ENCODE measurements at places on chromosomes 5 and 9.

GRCh38 chr5:114924769-114925168, 244.9 kb downstream of the TRIM36 start:
- no peak for DNase-seq

DNA sequence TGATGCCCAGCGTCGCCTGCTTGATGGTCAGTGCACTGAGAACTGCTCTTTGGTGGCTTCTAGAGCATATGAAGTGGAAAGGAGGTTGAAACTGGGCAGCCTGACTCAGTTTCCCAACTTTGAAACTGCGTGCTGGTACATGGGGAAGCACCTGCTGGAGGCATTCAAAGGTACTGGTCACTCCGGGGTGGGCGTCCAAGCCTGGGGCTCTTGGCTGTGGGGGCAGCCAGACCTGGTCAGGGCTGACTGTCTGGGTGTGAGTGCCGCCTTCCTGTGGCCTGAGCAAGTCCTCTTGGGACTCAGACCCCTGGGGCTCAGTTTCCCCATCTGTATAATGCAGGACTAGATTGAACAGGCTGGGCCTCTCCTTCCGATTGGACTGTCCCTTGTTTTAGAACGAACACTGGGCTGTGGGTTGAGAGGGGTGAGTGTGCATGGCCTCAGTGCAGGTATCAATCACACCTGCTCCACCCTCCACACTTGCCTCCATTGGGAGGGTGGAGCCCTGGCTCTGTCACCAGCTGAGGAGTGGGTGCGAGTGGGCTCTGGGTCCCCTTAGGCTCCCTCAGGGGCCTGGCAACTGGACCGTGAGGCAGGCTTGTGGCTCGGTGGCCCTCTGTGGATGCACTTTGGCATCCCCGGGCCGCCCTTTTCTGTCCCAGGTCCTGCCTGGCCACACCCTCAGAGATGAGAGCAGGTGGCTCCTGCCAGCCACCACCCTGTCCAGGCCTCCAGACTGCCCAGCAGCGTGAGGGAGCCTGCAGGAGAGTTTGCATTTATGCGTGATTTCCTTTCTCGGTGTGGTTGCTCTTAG, 80.2 kb downstream of the PHF2 start:
- no peak for DNase-seq

- no peak for DNase-seq
These were observed 129.4 kb downstream of the NUDT12 start for GRCh38 chr5:103433211-103433610.

DNA sequence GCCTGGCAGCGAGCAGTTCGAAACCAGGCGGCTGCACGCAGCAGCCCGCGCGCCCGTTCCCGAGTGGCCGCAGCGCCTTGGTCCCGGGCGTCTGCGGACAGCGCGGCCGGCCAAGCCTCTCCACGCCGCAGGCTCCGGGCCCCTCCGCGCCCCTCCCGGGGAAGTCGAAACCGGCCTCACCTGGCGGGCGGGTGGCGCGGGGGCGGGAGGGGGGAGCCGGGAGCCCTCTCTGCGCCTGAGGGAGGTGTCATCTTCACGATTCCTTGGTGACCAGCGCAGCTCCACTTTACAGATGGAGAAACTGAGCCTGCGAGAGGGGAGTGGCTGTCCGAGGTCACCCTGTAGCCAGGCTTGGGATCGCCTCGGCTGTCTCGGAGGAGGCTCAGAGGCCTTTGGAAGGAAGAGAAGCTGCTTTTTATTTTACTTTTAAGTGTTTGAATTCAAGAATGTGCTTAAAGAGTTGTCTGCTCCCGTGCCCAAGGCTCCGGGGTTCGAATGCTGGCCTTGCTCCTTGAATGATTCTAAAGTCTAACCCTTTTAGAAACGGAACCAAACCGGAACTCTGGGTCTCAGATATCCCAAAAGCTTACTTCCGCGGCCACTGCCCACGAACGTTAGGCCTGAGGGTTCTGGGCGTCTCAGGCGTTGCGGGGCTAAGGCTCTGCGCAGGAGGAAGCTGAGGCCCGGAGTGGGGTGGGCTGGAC, 662 bp downstream of the SUSD3 start:
- DNase-seq = no peak

- DNase-seq = no peak
These were observed 82.3 kb upstream of the ZNF608 start for GRCh38 chr5:124828731-124829234.

DNA sequence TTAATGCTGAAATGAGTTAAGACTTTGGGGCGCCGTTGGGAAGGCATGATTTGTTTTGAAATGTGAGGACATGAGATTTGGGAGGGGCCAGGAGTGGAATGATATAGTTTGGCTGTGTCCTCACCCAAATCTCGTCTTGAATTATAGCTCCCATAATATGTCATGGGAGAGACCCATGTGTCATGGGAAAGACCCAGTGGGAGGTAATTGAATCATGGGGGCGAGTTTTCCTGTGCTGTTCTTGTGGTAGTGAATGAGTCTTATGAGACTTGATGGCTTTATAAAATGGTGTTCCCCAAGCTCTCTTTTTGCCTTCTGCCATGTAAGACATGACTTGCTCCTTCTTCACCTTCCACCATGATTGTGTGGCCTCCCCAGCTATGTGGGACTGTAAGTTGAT, 5.1 kb downstream of the SLC25A48 start:
- DNase-seq = no peak

- no peak for DNase-seq
These were observed 21.1 kb downstream of the UIMC1 start for GRCh38 chr5:176985516-176985915.

GRCh38 chr5:9456435-9457042, 89.3 kb downstream of the SEMA5A start:
- no peak for DNase-seq

DNA sequence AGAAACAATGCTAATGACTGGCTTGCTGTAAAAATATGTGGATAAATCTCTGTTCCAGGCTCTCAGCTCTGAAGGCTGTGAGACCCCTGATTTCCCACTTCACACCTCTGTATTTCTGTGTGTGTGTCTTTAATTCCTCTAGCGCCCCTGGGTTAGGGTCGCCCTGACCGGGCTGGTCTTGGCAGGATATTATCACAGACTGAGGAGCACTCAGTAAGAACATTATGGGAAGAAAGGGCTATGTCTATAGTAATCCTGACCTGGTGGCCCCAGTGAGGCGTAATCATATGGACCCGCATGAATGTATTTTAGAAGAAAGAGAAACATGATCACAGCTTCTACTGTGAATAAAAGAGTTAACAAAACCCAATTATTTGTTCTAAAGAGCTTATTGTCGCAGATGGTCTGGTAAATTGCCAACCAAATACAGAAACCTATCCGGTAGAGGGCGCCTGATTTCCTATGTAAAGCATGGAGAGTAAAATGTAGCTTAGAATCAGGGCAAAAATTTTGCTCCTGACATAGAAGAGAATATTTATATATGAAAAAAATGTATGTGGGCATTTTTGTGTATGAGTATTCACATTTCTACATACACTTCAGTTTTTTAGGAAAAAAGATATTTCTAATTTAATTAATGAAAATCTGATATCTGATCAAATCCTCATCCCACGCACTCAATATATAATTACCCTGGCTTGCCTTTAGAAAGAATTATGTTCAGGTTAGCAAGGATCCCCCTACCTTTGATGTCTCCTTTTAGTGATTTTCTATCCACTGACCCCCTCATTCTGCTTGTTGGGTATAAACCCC, 5.8 kb upstream of the IFNA1 start:
- no peak for DNase-seq

GRCh38 chr5:173291722-173292658, 36.2 kb downstream of the STC2 start:
- DNase-seq = no peak

DNA sequence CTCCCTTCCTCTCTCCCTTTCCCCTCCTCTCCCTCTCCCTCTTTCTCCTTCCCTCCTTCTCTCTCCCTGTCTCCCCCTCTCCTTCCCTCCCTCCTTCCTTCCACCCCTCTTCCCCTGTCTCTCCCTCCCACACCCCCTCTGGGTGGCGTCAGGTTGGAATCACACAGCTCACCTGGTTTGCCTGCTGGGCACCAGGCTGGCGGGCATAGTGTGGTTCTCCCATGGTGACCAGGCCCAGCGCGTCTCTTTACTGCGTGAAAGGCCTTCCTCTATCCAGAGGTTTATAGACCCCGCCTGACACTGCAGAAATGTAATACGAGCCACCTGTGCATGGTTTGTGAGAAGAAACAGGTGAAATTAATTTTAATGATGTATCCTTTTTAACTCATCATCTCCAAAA, 76.2 kb downstream of the MRPL36 start:
- DNase-seq = no peak

- no peak for DNase-seq
These were observed 297.0 kb upstream of the HAPLN1 start for GRCh38 chr5:84017523-84018172.

DNA sequence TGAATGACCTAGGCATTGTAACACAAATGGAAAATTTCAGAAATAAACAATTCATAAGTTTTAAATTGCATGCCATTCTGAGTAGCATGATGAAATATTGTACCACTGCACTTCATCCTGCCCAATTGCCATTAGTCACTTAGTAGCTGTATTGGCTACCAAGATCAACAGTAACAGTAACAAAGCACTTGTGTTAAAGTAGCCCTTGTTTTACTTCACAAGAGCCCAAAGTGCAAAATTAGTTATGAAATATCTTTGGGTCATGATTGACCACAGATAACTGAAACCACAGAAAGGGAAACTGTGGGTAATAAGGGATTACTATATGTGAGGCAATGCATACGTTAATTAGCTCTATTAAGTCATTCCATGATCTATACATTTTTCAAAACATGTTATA, 33.3 kb upstream of the RORB start:
- no peak for DNase-seq

GRCh38 chr9:94005272-94005901, 50.2 kb upstream of the BARX1 start:
- DNase-seq = no peak

DNA sequence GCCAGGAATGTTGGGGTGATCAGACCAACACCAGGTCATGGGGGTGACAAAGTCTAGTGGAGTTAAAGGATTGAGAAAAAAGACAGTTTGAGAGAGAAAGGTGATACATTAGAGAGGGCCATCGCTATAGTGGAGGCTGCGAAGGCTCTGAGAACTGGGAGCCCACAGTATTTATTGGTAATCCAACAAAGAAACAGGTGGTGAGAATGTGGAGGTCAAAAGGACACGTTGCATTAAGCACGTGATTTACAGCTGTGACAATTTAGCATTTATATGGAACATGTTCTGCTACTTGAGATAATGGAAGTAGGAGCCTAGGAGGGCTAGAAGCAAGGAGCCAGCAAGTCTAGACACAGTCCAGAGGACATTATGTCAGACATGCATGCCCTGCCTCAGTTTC, 2086.5 kb upstream of the C9orf72 start:
- no peak for DNase-seq

- DNase-seq = no peak
These were observed 147.0 kb downstream of the GLIS3 start for GRCh38 chr9:4152876-4153275.

DNA sequence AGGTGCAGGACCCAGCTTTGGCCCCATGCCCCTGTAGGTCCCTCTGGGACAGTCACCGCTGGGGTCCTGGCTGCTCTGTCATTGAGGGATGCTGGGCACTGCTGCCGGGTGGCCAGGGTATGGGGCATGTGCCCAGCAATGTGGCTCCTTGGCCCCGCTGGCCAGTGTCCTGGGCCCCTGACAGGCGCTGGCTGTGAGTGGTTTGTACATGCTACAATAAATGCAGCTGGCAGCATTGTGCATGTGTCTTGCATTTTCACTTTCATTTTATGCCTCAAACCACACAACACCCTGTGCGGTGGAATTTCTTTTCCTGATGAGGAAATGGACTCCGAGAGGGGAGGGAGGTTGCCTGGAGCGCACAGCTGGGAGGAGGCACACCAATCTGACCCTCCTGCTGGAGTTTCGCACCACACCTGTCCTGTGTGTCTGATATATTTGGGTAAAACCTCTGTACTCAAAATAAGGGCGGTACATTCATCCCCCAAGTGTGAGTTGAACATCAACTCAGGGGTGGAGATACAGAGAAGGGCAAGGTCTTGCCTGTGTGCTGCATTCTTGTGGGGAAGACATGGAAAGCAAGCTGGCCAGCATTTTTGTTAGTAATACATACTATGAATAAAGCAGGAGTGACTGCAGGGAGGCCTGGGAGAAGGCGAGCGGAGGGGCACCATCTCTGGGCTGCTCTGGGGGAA, 11.7 kb downstream of the TSPAN17 start:
- DNase-seq = no peak

DNA sequence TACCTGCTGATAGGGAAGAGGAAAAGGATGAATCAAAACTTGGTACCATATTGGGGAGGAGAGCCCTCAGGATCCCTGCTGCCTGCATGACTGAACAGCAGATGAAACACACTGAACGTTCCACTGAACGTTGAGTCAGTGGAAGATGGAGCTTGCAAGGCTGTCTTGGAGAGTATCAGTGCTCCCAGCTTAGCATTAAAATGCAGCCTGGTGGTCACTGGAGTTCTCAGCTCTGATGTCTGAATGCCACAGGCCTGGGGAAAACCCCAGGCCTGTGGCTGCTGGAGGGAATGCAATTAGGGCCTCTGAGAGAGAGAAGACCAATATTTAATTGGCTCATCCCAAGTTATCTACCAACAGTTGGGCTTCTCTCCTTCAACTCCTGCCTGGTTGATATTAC, 54.5 kb downstream of the PDE4D start:
- no peak for DNase-seq

GRCh38 chr9:36358486-36358885, 41.6 kb downstream of the RNF38 start:
- DNase-seq = no peak

DNA sequence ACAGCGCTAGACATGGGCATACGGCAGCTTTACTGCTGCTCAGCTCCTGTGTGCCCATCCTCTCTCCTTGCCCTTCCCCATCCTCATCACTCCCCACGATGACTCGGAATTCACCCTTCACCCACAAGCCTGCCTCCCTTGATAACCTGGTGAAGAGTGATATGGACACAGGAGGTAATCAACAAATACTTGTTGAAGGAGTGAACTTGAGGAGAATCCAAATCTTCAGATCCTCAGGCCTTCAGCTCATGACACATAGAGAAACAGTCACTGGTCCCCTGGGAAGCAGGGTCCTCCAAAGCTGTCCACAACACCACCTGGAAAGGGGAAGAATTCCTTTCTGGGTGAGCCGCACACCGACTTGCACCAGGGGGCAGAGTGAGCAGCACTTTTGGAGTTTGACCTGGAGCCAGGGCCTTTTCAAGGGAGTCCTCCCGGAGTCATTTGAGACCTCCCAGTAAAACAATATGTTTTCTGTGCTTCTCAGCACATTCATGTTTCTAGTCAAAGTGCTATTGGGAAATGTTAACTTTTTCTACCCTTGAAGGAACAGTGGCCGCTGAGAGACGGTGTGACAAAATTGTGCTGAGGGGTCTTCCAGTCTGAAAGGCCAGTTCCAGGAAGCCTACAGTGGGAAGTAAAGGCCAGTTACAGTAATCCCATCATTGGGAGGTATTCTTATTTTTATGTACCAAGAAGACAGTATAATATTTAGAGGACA, 332.3 kb downstream of the CWC27 start:
- no peak for DNase-seq

GRCh38 chr5:158287643-158288271, 428.8 kb upstream of the CLINT1 start:
- DNase-seq = no peak

GRCh38 chr9:114467910-114468309, 37.4 kb downstream of the WHRN start:
- DNase-seq = no peak

GRCh38 chr5:10563110-10563944, 543 bp upstream of the ANKRD33B start:
- DNase-seq = peak; percentile 15

- DNase-seq = no peak
These were observed 116.4 kb upstream of the COL5A1 start for GRCh38 chr9:134525070-134525815.

- DNase-seq = no peak
These were observed 53.9 kb downstream of the RAI14 start for GRCh38 chr5:34709861-34710673.

GRCh38 chr9:21801683-21802417, 586 bp upstream of the MTAP start:
- no peak for DNase-seq

Data from stimulated activated CD4-positive, alpha-beta T cell treated with anti-CD3 and anti-CD28 coated beads, Interleukin-15, amount 100 ng/mL, for 1 hour (primary cell).